ENCODE measurements at places on chromosomes 4 and X.

DNA sequence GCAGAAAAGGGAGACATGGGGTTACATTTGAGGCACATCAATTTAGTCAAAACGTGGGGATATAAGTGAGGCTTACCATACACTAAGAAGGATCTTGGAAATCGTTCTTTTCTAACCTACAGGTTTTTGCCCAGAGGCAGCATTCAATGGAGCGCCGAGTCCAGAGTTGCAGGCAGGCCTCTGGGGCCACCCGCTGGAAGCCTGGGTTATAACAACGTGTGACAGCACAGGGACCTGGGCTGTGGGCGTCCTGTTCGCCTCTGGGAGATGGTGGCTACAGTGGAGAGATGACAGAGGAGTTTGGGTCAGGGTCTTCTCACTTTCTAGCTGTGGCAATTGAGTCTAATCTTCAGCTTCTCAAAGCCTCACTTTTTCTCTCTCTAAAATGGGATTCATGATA is 53.9 kb downstream of the ENPP6 start:
- no peak for DNase-seq

- DNase-seq = no peak
Observed at GRCh38 chrX:103461156-103461555, 58.1 kb downstream of the RAB40A start.

GRCh38 chrX:150509703-150510102 is 58.7 kb upstream of the MTM1 start:
- DNase-seq = no peak

DNA sequence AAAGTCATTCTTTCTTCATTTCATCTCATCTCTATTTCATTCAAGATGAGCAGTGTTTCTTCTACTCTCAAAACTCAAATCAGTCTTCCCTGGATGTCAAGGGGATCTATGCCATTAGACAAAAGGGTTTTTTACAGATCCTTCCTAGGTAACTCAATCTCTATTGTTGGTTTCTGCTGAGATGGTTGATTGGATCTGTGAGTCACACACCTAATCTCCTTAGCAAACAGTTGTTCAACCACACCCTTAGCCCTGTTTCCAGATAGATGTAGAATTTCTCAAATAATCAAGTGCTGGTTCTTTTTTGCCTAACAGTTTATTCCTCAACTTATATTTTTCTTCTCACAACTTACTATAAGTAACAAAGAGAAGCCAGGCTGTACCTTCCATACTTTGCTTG is 200.5 kb downstream of the KDR start:
- DNase-seq = no peak

- DNase-seq = no peak
Observed at GRCh38 chr4:90458576-90458975, 331.4 kb downstream of the CCSER1 start.

GRCh38 chr4:183721207-183722081 is 62.4 kb downstream of the TRAPPC11 start:
- no peak for DNase-seq

- DNase-seq = no peak
Observed at GRCh38 chrX:35380808-35381700, 417.1 kb upstream of the MAGEB16 start.

DNA sequence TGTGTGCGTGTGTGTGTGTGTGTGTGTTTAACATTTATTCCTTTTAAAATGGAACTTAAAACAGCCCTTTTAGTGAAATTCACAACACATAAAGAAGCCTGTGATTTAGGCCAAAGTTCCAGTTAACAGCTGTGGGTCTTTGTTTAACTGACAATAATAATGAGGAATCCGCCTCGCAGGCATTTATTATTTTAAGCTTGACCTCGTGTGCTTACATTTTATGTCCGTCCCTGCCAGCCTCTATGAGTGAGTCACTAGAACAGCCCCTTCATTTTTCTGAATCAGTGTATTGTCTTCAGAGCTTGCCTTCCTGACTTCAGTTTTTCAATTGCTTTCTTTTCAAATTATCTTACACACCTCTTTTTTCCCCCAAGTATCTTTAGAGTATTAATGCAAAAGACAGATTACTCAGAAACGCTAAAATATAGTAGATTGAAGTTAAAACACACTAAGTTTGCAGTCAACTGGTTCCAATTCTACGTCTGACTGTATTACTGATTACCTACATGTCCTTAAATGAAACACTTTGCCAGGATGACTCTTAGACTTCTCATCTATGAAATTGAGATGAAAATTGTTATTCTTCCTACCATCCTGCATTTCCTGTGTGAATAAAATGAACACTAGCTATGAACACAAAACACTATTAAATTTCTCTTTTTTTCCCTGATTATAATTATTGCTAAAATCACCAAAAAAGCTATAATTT is 319.6 kb upstream of the HS3ST1 start:
- DNase-seq = no peak

DNA sequence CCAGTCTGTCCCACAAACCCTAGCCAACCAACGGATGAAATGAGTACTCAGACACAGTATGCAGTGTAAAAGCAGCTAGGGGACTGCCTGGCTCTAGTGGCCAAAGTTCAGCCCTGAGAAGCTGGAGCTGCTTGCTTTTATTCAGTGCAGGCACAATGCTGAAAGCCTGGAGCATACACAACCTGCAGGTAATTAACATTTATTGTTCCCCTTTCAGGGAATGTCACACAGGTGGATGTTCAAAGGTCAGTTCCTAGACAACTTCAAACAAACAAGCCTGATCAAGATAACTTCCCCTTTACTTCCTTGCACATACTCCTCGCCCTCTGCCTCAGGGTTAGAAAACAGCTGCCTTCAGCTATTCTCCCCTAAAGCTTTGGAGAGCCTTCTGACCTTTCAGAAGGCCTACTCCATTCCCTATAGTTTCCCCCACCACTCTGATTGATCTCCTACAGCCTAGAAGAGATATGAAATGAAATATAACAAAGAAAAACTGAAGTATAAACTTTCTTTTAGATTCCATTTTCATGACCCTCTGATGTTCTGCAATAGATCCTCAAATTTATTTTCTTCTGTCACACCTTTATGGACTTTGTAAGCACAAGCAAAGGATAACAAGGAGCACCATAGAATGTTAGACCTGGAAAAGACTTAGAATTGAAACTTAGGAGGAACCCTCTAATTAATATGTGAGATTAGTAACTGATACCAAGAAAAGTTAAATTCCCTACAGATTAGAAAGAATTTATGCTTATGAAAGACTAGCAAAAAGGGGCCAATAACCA is 6.8 kb upstream of the DCAF8L1 start:
- DNase-seq = no peak

DNA sequence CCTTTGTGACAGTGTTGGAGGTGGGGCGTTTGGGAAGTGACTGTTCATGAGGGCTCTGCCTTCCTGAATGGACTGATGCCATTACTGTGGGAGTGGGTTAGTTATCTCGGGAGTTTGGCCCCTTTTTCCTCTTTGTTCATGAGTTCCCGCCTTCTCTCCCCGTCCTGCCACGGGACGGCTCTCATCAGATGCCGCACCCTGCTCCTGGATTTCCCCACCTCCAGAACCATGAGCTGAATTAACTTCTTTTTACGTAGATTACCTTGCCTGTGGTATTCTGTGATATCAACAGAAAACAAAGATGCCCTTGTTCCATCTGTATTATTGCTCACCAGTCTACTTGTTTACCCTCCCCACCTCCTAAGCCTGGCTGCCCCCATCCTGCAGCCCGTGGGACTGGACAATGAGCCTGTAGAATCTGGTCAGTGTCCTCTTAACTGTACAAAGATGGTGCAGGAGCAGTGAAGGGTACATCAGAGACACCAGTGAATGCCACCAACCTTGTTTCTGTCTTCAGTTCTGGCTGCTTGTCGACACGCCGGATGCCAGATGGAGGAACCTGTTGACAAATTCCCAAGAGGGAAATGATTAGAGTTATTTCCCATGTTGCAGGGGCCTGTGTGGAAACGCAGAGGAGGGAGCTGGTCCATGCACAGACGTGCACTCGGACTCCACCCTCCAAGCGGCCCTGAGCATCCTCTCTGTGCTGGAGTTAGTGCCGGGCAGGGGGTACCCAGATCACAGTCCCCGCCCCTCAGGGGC is 104.7 kb downstream of the ABLIM2 start:
- DNase-seq = no peak
